ENCODE measurements at places on chromosomes 1 and 21. TPM values are rescaled to one million over a fixed set of nuclear protein-coding genes. Genes with fewer than 3 reads are reported as not detected.

Gene DMRTA2
- total RNA-seq = not detected

Gene TOE1
- 44.5 TPM for total RNA-seq

- DNase-seq = no peak
These were observed 48.9 kb downstream of the MORN1 start for GRCh38 chr1:2342384-2343022.

GRCh38 chr1:32380057-32380456 is 14.2 kb downstream of the BSDC1 start:
- DNase-seq = no peak

GRCh38 chr1:55402671-55403464 is 187.7 kb upstream of the USP24 start:
- DNase-seq = no peak

DNA sequence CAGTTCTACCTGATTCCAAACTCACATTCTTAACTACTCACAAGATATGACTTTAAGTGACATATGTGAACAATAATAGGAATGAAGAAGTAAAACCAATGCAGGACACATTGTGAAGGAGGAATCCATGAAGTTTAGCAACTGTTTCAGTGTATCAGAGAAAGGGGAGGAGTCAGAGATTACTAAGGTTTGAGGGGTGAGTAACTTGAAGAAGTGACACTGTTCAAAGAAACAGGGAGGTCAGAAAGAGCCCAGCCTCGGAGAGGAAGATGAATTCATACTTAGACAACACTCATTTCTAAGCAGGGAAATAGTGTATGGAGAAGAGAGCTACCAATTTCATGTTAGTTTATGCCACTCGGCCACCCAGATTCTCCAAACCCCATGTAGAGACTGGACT is 28.2 kb upstream of the RPF1 start:
- no peak for DNase-seq
